ENCODE measurements at places on chromosomes 12 and 14.

GRCh38 chr14:20456971-20457370 lies 1.9 kb downstream of the APEX1 start:
- no peak for DNase-seq

DNA sequence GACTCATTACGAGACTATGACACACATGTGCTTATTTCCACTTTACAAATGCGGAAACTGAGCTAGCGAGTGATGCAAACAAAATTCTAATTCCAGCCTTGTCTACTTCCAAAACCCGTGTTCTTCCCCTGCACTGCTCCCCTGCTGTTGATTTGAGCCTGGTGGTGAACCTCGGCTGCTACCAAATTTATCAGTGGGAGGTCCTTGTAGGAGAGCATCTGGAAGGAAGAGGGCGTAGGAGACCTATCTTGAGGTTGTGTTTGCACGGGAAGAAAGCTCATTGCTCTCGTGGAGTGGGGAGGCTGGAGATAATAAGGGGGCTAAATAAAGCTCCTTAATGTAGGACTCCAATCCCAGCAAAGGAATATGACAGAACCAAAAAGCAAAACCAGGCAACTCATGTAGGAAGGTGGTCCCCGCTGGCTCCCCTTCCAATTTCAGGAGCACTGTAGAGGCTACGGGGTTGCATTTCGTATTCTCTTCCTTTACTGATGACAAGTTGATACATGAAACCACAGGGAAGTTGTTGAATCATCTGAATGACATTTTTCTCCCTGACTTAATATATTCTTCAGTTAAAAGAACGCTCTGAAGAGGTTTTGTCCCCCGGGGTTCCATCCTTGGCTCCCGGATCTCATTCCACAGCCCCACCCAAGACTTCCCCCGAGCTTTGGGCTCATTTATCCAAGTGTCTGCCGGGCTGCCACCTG lies 52.6 kb downstream of the FZD10 start:
- no peak for DNase-seq

DNA sequence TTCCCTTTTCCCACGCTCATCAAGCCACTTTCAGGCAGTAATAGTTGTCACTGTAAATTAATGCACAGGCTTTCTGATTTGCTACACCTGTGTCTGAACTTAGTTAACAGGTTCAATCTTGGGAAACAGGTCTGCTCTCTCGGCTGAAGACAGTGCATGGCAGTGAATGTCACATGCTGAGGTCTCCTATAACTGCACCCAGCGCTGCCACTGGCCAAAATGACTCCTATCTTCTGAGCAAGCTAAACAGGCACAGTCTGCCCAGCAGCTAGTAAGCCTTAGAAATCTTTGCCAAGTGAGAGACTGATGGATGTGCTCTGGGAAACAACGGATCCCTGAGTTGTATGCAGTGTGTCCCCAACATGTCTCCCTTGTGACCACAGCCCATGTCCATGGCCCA lies 25.2 kb upstream of the FOXN3 start:
- DNase-seq, result no peak

DNA sequence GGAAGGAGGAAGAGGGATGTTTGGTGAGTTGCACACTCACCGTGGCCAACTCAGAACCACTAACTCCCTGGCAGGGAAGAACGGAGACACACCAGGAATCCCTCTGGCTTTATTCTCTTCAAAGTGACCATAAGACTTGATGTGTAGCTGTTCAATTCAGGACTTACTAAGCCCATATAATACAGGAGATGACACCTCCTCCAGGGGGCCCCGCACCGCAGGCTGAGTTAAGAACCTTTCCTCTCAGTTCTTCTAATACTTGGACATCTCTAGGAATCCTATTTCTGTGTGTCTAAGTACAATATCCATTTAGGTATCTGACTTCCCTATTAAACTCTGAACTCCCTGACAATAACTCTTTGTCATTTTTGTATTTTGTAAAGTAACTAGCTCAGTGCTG lies 49.5 kb downstream of the DCAF4 start:
- DNase-seq, result no peak

DNA sequence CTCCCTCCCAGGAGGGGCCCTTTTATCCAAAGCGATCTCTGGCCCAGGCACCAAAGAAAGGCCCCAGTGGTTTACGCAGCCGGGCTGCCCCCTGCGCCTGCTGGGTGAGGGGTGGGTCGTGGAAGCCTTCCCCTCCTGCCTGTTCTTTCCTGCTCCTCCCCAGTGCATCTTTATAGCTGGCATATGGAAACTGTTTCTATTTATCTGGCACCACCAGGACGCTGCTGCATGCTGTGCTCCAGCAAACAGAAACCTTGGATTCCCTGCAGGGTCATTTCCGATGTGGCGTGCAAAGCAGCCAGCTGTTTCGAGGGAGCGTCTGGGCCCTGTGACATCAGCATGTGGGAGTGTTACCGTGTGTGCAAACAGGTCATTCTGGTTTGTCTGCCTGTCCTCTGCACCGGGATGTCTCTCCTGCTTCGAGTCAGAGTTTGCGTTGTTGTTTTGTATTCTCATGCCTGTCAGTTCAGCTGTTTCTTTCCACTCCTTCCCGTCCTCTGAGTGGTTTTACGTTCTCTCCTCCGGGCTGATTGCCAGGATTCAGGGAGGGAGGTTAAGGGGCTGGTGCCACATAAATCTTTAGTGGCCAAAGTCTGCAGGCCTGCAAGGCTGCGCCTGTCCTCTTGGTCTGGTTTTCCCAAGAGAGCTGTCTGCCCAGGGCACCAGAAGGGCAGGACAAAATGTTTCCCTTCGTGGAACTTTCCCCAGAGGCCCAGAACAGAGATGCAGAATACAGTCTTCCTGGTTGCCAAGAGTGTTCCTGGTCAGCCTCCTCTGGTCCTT lies 24.6 kb downstream of the TPCN1 start:
- no peak for DNase-seq

Data from activated CD4-positive, CD25-positive, alpha-beta regulatory T cell (primary cell).